ENCODE measurements at places on chromosomes 11 and 22.

- DNase-seq, result no peak
These were observed 89.3 kb downstream of the NAT10 start for GRCh38 chr11:34194576-34195335.

GRCh38 chr11:120425527-120425926 is 86.0 kb upstream of the GRIK4 start:
- DNase-seq, result no peak

GRCh38 chr22:44622679-44623078 is 79.3 kb upstream of the PRR5 start:
- DNase-seq, result no peak

DNA sequence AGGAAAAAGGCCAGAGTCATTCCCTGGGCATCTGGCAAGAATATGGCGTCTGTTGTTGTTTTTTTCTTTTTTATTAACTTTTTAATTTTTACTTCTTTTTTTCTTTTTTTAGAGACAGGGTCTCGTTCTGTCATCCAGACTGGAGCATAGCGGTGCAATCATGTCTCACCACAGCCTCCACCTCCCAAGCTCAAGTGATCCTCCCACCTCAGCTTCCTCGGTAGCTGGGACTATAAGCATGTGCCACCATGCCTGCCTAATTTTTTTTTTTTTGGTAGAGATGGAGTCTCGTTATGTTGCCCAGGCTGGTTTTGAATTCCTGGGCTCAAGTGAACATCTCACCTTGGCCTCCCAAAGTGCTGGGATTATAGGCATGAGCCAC is 54.0 kb upstream of the PRDM11 start:
- no peak for DNase-seq

- DNase-seq, result no peak
These were observed 13.7 kb upstream of the RAB38 start for GRCh38 chr11:88188932-88189253.

DNA sequence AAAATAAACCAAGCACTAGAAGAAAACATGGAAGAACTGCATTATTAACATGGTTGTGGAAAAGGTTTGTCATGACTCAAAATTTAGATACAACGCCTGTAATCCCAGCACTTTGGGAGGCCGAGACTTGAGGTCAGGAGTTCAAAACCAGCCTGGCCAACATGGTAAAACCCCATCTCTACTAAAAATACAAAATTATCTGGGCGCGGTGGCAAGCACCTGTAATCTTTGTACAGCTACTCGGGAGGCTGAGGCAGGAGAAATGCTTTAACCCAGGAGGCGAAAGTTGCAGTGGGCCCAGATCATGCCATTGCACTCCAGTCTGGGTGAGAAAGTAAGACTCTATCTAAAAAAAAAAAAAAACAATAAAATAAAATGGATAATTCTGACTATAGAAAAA is 23.7 kb downstream of the GNB1L start:
- no peak for DNase-seq

GRCh38 chr22:44399906-44400762 is 87.4 kb upstream of the SHISAL1 start:
- no peak for DNase-seq

GRCh38 chr22:45098056-45098455 is 65.7 kb upstream of the NUP50 start:
- no peak for DNase-seq

DNA sequence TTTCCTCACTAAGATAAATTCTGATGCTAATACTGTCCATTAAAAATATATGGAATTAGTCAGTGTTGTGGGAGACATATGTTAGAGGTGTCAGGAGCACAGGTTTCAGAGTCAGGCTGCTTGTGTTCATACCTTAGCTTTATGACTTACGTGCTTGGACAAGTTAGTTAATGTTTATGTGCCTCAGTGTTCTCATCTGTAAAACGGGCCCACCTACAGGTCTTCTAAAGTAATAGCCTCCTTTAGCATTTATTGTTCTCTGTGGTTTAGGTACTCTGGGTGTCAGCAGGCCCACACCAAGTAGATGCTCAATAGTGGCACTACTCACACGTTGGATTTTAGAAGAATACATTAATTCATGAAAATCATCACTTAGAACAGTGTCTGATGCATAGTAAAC is 308.7 kb upstream of the ZC3H12C start:
- DNase-seq, result no peak

DNA sequence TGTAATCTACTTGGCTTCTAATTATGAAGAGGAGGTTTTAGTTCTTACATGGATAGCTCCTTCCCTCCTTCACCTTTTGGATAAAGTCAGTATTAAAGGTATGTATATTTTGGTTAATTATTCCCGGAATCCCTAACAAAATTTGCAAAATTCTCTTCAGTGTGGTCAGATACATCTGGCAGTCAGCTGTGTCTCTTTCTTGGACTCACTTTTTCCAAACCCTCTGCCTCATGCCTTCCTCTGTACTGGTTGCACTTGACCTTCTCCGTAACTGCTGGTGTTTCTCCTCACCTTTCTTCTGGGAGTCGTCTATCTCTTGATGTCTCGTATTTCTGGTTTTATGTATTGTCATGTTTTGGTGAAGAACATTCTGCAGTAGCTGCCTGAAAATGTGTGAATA is 62.5 kb downstream of the PPP6R3 start:
- DNase-seq, result no peak

DNA sequence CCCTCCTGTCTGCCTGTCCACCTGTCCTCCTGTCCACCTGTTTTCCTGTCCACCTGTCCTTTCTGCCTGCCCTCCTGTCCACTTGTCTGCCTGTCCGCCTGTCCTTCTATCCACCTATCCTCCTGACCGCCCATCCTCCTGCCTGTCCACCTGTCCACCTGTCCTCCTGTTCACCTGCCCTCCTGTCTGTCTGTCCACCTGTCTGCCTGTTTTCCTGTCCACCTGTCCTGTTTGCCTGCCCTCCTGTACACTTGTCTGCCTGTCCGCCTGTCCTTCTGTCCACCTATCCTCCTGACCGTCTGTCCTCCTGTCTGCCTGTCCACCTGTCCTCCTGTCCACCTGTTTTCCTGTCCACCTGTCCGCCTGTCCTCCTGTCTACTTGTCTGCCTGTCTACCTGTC is 682.8 kb downstream of the TBC1D22A start:
- no peak for DNase-seq

DNA sequence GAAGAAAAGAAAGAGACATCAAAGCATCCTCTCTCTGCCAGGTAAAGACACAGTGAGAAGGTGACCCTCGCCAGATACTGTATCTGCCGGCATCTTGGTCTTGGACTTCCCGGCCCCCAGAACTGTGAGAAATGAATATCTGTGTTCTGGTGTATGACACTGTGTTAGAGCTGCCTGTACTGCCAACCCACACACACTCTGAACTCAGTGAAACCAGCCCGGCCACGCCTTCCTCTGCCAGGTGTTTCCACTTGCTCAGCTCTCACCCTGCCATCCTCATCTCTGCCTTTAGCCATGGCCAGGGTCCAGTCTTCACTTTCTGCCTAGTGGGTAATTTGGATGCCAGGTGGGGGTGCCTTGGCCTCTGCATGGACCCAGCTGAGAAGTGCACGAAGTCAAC is 24.0 kb downstream of the CBX7 start:
- DNase-seq, result no peak

GRCh38 chr22:26367402-26368245 is 61.4 kb upstream of the ASPHD2 start:
- DNase-seq, result no peak

DNA sequence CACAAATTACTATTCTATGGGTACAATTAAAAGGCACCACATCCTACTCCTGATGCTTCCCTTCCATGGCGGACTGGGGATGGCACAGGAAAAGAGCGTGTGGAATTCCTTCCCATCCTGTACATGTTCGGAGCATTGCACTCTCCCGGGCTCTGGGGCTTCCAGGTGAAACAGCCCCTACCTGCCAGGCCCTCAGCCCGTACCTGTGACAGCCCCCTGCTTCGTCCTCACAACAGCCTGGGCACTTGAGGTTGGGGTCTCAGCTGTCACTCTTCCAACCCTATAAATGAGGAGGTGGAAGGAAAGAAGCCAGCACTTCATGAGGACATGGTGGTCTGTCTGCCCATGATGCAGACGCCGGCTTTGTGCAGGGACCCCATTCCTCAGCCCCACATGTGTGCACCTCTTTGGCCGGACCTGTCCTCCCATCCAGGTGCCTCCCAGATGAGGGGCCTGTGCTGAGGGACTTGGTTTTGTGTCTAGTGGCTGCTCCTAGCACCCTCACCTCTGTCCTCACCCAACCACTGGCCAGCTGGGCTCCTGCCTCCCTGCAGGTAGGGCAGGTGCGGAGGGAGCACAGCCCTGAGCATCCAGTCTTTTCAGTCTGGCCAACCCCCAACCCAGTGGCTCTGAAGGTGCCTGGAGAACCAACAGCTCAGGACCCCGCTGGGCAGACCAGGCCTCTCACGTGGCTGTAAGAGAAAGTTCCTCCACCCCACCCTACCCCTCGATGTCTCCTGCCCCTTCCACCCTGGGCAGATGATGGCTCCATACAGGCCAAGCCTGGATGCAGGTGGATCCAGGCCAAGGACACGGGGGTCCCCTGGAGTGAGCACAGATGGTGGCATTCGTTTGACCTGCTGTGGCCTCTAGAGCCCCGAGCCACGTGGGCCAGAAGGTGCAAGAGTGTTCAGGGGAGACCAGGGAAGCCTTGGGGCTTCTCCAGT is 23.4 kb upstream of the WNT7B start:
- no peak for DNase-seq

GRCh38 chr11:44803009-44803408 is 76.2 kb downstream of the TSPAN18 start:
- DNase-seq, result no peak

DNA sequence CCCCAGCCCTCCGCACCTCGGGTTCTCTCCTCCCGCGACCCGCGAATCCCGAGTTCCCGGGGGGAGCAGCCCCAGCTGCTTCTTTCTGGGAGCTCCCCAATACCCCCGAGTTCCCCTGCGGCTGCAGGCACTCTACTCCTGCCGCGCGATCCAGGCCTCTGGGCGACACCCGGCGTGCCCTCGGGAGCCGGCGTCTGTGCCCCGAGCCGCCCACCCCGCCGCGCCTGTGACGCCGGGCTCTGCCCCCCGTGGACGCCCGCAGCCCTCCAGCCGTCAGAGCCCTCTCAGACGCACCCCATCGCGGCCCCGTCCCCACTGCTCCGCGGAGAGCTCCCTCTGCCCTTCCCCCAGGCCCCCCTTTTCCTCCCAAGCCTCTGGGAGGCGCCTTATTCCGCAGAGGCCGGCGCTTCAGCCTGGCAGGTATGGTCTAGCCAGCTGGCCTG is 422 bp downstream of the GLB1L2 start:
- DNase-seq, result peak; percentile 35

- peak; percentile 25 for DNase-seq
These were observed at the start of gene TUBA8 for GRCh38 chr22:18110194-18110953. TSS of gene TUBA8 (plus strand) at chr22:18110809. CDS start at chr22:18110866, 57 bp downstream.

- DNase-seq, result no peak
These were observed 7.8 kb downstream of the SIPA1 start for GRCh38 chr11:65645710-65646109.

- no peak for DNase-seq
These were observed 35.6 kb downstream of the SLC22A12 start for GRCh38 chr11:64626637-64627036.

DNA sequence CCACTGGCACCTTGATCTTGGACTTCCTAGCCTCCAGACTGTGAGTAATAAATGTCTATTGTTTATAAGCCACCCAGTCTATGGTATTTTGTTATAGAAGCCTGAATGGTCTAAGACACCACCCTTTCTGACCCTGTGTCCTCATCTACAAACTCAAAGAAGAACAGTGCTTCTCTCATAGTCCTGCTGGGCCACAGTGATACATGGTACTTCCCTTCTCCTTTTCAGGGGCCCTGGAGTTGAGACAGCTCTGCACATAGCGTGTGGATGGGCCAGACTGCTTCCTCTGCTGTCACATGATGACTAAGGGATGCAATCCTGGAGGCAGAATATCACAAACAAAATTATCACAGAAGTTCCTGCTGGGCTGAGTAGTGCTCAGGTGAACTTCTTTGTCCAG is 5.0 kb downstream of the KCNJ11 start:
- DNase-seq, result no peak

DNA sequence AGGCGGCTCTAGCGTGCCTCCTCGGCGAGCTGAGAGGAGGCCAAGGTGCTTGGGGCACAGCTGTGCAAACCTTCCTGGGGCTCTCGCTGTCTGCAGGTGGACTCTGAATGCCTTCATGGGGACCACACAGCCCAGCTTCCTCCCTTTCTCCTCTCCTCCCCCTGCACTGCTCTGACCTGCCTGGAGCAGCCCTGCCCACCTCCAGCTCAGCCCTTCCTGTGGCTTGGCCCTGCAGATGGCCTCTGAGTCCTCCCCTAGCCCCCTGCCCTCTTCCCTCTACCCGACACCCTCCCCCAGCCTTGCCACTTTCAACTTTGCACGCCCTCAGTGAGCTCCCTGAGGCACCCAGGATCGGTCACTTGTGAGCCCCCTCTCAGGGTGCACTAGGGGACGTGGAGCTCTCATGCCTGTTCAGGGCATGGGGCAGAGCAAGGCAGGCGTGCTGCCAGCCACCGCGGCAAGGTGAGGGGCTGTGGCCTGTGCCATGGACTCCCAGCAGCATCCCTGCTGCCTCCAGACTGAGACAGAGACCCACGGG is 31.4 kb downstream of the PPM1F start:
- DNase-seq, result no peak
